ENCODE measurements at places on chromosomes 6 and 20.

- no peak for DNase-seq
Observed at GRCh38 chr20:53980031-53980465, 90.3 kb downstream of the BCAS1 start.

DNA sequence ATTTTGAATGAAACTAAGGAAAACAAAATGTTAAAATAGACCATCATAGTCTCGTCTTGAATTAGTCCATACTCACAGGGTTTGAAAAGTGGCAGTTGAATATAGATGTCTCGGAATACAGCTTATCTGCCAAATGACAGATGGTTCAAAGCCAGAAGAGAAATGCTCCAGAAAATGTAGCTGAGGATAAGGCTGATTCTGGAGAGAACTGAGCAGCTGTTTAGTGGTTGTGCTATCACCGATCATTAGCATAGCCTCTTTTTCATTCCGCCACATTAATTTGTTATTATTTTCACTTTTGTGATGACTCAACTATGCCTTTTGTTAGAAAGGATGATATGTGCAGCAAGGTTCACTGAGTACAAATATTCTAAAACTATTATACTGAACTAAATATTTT, 390.2 kb upstream of the MAN1A1 start:
- no peak for DNase-seq

DNA sequence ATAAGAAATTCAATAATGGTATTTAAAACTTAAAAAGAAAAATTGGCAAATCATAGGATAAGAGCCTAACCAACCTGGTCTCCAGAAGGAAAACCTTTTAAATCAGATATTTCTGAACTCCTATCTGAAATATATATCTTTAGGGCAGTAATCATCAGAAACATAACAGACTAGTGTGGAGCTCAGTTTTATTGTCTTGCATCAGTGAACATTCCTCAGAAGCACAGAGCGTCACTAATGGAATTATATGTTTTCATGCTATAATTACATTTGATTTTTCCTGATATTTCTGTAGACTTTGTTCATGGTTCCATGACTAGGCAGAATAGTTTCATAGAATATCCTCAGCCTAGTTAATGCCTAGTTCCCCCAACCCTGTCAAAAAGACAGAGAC, 262.2 kb downstream of the EYA4 start:
- DNase-seq = no peak

DNA sequence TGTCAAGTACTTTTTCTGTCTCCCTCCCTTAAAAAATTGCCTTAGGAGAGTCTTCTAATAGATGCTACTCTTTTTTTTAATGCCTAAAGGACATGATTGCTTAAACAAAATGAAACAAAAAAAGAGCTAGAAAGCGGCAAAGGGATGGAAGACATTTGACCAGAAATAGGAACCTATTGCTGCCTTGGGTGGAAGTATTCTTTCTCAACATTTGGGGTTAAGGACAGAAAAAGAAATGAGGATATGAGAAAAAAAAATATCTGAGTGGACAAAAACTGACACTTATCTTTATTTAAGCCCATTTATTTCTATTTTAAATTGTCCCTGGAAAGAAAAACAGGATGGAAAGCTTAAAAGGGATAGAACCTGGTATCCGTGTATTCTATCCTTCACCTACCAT, 664.9 kb upstream of the CITED2 start:
- DNase-seq = no peak

DNA sequence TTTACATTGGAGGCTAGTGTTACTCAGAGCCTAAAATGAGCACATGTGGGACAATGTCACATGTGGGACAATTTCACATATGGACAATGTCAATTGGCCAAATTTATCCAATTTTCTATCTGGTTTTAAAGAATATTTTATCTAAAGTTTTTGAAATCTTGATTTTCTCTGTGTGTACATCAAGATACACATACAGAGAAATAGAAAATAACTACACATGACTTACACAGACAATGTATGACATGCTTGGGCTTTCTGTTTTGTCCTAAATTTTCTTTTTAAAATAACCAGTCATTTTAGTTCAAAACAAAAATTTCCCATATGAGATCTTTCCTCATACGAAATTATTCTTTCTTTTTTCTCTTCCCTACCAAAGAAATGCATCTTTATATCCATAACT, 24.6 kb downstream of the GGTLC1 start:
- no peak for DNase-seq

DNA sequence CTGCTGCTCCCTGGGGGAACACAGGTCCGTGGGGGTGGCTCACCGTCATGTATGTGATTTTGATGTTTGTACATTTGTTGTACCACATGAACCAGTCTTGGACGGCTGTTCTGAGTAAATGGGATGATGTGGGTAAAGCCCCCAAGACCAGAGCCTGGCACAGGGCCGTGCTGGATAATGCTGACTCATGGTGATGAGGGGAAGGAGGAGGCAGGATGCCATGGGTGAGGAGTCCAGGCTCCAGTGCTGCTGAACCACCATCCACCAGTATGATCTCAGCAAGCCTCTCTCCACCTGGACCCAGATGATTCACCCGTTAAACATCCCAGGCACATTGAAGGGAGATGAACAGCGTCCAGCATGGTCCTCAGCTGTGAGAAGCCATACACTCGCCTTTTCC, 9.6 kb upstream of the APCDD1L start:
- DNase-seq = no peak

DNA sequence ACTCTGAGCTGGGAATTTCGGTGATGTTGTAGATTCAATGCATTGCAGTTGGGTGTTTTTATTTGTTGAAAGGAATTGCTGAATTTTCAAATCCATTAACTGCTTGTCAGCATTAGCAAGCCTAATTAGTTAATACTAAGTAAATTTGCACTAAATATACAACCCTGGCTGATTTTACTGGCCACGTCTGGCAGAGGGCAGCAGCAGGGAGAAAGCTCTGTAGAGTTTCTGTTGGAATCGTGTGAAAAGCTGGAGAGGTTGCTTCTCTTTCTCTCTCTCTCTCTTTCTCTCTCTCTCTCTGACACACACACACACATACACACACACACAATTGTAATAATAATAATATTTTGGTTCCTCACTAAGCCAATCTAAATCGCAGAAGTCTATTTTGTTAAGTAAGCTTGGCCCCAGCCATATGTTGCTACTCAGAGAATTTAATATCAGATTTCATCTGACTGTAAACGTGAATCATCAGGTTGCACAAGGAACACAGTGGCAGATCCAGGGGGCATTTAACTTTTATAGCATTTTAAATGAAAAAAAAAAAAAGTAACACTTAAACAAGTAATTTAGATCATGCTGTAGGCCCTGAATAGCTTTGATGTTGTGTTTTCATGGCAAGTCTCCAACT, 289.5 kb downstream of the ESR1 start:
- no peak for DNase-seq

DNA sequence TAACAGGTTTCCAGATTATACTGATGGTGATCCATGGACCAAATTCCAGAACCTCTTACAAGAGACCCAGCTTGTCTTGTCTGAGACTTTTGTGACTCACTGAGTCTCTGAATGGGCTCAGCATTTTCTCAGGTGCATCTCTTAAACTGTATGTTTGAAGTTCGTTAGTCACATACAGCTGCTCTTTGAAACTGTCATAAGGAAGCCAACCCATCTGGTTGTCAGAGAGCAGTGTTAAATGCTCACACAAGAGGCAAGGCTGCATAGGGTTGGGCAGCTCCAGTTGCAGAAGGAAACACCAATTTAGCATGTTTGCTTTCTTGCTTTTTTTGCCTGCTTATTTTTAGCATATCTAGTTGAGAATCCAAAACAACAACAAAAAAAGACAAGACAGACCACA, 47.1 kb downstream of the TRIM27 start:
- no peak for DNase-seq

- no peak for DNase-seq
Observed at GRCh38 chr6:780706-781105, 87.8 kb upstream of the EXOC2 start.

DNA sequence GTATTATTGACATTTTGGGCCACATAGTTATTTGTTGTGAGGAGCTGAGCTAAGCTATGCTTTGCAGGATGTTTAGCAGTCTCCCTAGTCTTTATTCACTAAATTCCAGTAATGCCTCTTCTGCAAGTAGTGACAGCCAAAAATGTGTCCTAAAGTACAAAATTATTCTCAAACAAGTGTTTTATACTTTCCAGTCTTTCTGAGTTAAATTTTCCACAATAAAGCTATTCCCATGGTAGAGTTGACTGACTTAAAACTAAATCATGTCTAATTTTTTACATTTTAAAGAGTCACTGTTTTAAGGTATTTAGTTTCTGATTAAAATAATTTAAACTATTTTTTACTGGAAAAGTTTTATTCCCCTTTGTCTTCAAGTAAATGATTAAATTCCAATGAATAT, 717.8 kb upstream of the HS3ST5 start:
- no peak for DNase-seq

- no peak for DNase-seq
Observed at GRCh38 chr6:44439270-44440045, 52.0 kb downstream of the CDC5L start.

DNA sequence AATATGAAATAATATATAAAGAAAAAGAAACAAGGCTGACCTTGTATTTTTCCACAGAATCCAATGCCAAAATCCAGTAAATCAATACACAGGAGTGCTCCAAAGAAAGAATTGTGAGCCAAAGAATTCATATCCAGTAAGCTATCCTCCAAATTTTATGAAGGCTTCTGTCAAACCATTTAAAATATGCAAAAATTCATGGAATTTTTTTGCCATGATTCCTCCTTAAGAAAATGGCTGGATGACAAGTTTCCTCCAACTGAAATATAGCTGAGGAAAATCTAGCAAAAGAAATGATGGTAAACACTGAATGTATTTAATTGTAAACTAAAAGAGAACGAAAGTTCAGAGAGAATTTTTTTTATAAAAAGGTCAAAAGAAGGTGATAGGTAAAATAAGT, 290.3 kb downstream of the UBE3D start:
- no peak for DNase-seq

GRCh38 chr6:134647861-134648260, 302.0 kb downstream of the ALDH8A1 start:
- no peak for DNase-seq

DNA sequence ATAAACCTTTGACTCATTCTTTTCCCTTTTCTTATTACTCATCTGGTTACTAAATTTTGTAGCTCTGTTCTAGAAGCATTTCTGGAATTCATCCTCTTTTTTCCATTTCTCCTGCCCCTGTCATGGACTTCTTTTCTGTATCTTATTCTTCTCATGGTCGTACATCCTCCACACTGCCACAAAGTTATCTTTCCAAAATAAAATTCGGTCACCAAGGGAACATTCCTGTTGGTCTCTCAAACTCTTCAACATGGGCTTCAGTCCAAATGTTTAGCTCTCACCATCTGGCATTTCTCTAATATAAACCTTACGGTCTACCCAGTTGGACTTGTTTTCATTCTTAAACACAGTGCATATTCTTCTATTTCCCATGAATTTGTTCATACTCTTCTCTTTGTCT, 428.8 kb upstream of the ID4 start:
- DNase-seq = no peak

GRCh38 chr20:35207950-35208611, 18.4 kb upstream of the MMP24 start:
- DNase-seq = peak; percentile 85

DNA sequence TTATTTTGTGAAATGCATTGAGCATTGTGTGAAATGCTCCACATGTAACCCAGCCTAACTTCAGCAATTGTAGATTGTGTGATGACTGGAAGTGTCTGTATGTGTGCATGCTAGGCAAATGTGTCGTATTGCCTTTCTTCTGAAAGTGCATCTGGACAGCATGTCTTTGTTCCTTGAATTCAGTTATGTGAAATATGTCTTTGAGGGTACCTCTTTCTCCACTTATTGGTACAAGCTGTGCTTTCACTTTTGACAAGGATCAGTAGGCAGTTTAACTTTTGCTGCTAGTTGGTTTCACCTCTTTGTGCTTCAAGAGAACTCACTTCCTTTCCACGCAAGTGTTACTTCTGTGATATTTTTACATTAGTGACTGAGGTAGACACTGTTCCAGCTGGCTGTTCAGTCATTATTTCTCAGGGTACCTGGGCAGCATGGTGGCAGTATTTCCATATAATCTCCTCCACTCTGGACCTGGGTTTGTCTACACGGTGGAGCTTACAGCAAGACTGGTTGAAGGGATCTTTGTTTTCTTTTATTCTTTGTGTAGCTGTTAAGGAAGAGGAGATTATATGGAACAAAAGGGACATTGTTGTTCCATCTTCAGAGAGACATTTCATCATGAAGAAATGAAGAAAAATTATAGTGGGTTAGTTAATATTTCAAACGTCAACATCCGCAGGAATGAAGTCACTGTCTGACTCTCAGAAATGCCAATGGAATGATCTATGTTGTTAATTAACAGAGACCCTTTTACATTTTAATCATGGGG, 175.4 kb downstream of the UTRN start:
- no peak for DNase-seq

DNA sequence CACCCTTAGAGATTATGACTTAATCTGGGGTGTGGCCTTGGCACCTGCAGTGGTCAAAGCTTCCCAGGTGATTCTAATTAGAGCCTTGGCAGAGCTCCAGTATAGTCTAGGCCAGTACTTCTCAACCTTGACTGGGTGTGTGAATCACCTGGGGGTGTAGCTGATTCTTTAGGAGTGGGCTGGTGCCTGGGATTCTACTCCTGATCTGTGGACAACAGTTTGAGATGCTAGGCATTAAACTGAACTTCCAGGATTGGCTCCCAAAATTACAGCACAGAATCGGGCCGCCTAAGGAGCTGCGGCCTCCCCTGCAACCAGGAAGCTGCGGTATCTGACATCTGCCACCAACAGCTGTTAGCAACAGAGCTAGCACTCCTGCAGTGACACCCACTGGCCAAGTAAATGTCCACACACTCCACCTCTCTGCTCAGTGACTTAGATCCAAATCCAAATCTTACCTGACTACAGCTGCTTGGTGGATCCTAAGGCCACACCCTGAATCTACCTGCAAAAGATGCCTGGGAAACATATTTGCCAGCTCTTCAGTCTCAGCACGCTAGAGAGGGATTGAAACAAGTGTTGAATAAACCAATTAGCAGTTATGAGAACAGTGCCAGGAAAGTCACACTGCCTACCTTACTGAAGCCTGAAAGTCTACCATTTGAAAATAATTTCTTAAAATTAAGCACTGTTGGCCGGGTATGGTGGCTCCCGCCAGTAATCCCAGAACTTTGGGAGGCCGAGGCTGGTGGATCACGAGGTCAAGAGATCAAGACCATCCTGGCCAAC, 126.7 kb downstream of the UNC5CL start:
- DNase-seq = peak; percentile 60
